Amygdala (tissue), 56 donors: ENCODE measurements at places on chromosomes 11 and 22.
A peak's percentile ranks its signal among the peaks of the same experiment; 100 is the strongest.

DNA sequence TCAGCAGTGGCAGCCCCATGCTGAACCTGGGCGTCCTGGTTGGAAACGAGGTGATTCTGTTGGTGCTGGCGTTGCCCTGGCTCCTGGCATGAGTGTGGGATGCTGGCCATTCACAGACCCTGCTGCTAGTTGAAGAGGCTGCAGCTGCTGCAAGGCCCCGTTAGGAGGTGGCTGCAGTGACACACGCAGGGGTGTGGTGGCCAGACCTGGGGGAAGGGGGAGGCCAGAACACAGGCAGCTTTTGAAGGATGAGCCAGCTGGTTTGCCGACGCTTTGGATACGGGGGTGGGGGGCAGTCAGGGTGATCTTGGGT is 77.2 kb downstream of the MORC2 start:
- DNase-seq: no peak

- no peak for DNase-seq
These were observed 4.6 kb upstream of the LGALS12 start for GRCh38 chr11:63501236-63501635.

- DNase-seq: no peak
These were observed 9.4 kb downstream of the SOX6 start for GRCh38 chr11:16346975-16347374.

DNA sequence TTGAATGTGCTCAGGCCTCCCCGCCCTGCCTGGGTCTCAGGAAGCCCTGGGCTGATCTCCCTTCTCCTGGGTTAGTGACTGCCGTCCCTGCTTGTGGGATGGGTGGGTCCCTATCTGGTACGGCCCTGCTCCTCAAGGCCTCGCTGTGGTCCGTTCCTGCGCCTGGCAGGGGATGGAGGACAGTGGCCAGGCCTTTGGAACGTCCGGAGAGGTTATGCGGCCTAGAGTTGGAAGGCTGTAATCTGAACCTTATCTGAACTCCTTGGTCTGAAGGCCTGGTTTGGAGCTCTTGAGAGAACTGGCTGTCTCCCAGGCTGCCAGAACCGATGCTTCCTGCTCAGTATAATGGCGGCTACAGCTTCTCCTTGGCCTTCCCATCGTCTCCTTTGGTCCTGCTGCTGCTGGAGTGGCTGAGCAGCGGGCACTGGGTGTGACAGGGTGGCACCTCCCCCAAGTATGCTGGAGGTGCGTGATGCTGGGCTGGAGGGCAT is 72.8 kb downstream of the FLI1 start:
- no peak for DNase-seq

DNA sequence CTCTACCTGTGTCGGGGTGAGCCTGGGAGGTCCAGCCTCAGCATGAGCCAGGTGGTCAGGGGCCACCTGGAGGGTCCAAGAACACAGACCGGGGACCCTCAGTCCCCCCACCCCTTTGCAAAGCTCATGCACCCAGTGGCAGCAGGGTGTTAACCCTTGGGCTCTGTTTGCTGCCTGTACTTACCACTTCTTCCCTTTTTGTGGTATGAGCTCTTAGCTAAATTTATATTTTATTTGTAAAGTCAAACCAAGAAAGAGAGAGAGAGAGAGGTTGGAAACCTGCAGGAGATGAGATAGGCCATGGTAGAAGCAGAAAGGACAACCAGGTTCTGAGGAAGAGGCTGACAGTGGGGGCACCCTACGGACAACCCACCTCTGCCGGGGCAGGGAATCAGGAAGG is 29.9 kb downstream of the IL10RA start:
- DNase-seq: no peak

GRCh38 chr11:75737314-75737713 is 19.7 kb downstream of the MOGAT2 start:
- DNase-seq: no peak

DNA sequence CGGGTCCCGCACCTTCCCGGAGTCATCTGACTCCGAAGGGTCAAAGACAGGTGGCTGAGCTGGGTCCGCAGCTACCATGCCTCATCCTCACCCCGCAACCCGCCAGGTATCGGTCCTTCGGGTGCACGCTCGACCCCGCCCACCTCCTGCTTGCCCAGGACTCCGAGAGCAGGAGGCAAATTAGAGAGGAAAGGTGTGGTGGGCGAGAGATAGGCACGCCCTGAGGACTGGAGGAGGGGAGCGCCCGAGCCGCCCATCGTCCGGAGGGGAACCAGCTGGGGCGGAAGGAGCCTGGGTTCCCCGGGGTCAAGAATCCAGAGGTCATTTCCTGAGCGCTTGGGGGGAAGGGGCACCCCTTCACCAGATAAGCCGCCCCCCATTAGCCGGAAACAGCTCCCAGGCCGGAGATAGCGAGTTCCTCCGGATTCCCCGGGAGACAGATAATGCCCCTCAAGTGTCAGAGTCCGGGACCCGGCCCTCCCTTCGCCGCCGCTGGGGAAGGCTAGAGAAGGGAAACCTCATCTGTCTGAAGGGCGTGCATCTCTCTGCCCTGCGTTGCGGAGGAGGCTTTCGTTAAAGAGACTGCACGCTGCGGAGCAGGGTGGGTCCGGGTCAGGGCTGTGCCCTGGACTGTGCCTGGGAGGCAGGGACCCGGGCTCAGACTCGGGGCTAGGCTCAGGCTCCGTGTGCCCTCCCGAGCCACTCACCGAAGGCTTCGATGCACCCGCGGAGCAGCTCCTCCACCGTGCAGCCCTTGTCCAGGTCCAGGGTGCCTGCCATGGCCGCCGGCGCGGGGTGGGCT is 1.7 kb downstream of the RASGRP2 start:
- DNase-seq: no peak

DNA sequence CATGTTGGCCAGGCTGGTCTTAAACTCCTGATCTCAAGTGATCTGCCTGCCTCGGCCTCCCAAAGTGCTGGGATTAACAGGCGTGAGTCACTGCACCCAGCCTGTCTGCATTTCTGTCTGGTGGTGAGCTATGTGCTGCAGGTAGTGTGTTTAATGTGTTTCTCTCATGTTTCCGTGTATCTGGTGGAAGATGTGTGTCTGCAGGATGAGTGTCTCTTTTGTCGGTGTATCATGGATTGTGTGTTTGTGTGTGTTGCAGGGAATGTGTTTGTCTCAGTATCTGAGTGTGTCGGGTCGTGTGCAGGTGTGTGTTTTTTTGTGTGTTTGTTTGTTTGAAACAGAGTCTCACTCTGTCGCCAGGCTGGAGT is 16.1 kb downstream of the SCARF2 start:
- DNase-seq: no peak

DNA sequence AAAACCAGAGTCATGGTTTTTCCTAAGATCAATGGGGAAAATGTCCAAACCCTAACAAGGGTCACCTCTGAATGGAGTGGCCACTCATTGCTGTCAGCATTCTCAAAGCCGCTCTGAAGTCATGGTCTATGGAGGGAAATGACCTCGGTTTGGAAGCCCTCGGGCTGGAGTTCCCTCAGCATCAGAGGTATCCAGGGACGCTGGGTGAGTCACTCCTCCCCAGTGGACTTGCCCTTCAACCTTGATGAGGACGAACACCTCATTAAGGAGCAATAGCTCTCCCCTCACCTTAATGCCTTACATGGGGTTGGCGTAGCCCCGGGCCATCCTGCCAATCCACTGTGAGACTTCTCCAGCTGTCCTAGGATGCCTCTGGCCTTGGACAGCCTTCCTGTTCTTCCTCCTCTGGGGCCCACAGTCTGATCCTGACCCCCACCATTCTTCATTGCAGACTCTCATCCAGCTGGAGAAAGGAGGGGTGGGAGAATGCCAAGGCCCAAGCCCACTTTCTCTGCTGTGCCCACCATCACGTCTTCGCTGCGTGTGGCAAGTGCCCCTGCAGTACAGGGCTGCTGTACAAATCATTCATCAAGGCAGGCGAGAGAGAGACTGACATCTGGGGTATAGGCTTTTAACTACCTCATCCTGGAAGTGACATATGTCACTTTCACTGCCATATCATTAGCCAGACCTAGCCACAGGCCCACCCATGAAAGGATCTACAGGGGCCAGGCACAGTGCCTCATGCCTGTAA is 25.4 kb upstream of the MYH9 start:
- DNase-seq: no peak

DNA sequence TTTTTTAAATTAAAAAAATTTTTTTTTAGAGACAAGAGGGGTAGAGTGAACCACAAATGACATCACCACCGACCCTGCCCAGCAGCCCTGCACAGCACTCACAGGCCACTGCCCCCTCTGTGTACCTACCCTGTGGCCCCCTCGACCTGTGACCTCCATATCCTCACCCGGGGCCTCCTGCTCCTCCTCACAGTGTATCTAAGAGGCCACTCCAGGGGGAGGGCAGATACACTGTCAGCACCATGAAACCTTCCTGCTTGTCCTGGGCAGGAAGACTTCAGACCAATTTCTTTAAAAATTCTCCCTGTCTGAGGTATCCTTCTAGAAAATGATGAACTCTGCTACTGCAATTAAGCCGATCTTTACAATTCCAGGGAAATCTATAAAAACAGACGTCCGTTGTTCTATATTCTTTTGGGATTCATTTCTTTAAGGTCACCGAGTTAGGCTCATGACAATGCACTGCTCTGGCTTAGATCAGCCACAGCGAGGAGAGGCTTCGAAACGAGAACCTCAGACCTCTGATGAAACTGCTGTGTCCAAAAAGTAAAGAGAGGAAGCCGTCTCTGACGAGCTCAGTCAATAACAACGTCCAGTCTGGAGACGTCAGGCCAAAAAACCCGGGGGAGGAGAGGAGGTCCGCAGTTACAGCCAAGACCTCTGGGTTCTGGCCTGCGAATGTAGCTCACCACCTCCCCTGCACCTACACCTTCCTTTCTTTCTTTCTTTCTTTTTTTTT is 17.5 kb downstream of the NFAM1 start:
- DNase-seq: no peak

- DNase-seq: no peak
These were observed 38.0 kb downstream of the BCR start for GRCh38 chr22:23218053-23218866.

DNA sequence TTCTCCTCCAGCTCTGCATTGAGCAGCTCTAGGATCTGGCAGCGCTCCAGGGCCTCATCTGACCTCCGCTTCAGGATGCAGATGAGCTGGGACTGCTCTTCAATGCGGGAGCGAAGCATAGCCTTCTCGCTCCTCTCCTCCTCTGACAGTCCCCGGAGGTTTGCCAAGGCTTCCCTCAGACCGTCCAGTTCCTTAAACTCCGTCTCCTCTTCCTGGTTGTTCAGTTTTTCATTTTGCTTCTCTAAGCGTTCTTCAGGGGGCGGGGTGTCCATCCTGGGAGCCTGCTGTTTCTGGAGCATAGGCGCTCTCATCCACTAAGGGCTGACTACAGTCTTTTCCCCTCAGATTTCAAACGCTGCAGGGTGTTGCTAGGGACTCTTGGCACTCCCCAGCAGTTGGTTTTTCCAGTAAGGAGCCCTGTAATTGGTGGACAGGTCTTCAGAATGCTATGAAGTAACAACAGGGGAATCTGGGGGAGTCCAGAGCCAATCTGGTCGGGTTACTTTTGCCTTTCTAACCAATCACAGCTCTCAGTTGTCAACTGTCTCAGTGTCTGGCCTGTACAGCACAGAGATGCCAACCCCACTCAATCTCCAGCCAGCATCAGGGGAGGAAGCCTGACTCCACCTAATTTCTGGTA is at the start of gene CCDC89:
Gene CCDC89 (minus strand): TSS at position 376 of the 640 bp plus-strand sequence. CDS start 65 bp downstream, at position 311.
- DNase-seq: peak; percentile 71

DNA sequence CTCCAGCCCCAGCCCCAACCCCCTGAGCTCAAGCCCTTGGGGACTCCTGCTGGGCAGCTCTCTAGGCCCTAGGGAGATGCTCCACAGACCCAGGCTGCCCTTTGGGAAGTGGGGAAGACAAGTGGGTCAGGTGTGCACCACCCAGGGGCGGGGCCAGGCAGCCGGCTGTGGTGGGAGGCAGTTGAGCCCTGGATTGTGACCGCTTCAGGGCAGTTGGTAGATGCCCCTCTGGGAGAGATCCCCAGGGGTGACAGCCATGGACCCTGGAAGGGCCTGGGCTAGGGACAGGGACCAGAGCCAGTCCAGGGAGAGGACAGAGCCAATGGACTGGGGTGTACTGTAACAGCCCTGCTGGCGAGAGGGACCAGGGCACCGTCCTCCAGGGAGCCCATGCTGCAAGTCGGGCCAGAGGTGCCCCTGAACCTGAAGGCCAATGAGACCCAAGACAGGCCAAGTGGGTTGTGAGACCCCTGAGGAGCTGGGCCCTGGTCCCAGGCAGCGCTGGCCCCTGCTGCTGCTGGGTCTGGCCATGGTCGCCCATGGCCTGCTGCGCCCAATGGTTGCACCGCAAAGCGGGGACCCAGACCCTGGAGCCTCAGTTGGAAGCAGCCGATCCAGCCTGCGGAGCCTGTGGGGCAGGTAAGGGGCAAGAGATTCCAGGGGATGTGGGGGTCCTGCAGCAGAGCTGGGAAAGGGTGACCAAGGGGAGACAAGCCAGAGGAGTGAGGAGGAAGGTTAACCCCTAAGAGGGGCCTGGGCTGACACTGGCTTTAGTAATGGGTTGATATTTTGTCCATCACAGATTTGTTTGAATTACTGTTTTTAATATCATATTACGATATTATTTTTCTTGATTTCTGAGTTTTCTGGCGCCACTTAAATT is at the start of gene IGLL5:
Gene IGLL5 (plus strand): TSS at position 196 of the 883 bp plus-strand sequence. CDS start 238 bp downstream, at position 434.
- no peak for DNase-seq

- no peak for DNase-seq
These were observed 11.9 kb upstream of the MRGPRX2 start for GRCh38 chr11:19072464-19072863.

DNA sequence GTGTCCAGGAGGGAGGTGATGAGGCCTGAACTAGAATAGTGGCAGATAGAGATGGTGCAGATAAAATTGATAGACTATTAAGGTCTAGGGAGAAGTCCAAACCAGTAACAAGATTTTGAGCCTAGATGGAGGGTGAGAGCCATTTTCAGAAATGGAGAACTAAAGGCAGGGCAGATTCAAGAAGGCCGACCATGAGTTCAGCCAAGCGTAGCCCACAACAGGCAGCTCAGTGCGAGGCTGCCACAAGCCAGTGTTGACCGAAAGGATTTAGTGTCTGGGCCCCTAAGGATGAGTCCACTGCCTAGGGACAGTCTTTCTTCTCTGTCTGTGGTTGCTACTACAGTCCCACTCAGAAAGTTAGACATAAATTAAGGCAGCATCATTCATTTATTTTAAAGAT is 51.7 kb downstream of the PPP2R1B start:
- no peak for DNase-seq

- DNase-seq: no peak
These were observed 65.0 kb upstream of the PTPRJ start for GRCh38 chr11:47915374-47915773.

DNA sequence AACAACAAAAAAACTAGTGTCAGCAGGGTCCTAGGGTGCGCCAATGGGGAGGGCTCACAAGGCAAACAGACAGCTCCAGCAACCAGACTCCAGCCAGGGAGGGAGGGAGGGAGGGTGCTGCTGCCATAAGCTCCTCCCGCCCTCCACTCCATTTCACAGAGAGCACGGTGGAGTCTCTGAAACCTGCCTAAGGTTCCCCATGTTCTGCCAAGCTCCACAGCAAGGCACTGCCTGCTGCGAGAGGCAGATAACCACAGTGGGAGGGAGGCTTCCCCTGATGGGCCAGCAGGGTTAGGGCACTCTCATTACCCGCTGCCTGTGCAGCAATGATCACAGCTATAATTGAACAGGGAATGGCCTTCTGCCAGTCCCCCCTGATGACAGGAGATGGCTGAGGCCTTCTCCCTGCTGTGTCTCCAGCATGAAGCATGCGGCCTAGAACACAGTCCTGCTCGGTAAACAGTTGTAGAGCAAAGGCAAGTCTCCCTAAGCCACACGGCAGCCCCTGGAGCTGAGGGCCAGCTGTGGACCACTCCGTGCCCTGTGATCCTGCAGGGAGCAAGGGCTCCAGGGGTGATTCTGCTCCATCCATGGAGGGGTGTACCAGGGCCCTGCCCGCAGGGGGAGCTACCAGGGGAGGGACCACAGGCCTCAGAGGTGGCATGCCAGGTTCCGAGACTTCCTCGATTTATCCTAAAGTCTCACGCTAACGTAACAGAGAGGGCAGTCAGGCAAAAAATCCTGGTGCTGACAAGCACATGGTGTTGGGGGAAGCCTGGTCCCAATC is 42.9 kb downstream of the PC start:
- peak; percentile 50 for DNase-seq
